ENCODE measurements at places on chromosomes 1 and 21. TPM values are rescaled to one million over a fixed set of nuclear protein-coding genes. Genes with fewer than 3 reads are reported as not detected.

The NKAIN1 gene
- 3.5 TPM for polyA plus RNA-seq

The TNFAIP8L2 gene
- polyA plus RNA-seq, result 1.2 TPM

The OR2T33 gene
- not detected for polyA plus RNA-seq

The CTPS1 gene
- polyA plus RNA-seq, result 28.8 TPM

The WNT9A gene
- polyA plus RNA-seq, result 1.1 TPM

The A3GALT2 gene
- not detected for polyA plus RNA-seq

The LCE1E gene
- not detected for polyA plus RNA-seq

The CFHR1 gene
- 0.21 TPM for polyA plus RNA-seq

The RNF2 gene
- polyA plus RNA-seq, result 67.8 TPM
